NCI-H1417 treated with DMSO at 0.1 percent for 48 hours (cell line): ENCODE measurements at places on chromosomes 11 and 22.

GRCh38 chr11:68016161-68016903 lies 6.2 kb downstream of the ALDH3B1 start:
- no peak for DNase-seq

- DNase-seq: no peak
Observed at GRCh38 chr11:6717426-6717825, 34.3 kb upstream of the MRPL17 start.

DNA sequence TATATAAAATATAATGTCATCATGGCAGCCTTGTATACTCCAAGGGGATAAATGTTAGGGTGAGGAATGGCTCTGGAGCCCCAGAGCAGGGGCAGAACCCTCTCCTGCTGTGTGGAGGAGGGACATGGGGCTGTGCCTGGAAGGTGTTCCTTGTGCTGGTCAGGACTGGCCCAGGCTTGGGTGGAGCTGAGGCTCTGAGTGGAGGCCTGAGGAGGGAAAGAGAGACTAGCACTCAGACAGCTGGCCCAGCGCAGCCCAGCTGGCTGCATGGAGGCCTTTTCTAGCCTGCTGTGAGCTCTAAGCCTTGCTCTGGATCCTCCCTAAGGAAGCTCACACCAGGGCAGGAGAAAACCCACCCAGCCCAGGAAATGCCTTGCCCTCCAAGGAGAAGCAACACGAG lies 113.5 kb downstream of the RRAS2 start:
- no peak for DNase-seq

DNA sequence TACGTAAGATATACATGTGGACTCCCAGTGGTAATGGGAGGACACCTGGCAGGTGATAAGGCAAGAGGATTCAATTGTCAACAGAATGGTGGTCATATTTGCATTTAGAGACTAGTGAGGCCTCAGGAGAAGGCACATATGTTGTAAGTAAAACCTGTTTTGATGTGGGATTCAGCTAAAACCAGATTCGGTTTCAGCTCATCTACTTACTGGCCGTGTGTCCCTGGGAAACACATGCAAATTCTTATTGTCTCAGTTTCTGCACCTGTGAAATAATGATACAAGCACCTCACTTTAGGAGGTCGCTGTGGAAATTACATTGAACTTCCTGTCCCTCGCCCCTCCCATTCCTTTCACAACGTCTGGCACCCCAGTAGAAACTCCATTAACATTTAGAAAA lies 78.9 kb upstream of the FIBIN start:
- DNase-seq: no peak

- no peak for DNase-seq
Observed at GRCh38 chr11:131760091-131761061, 390.0 kb downstream of the NTM start.

DNA sequence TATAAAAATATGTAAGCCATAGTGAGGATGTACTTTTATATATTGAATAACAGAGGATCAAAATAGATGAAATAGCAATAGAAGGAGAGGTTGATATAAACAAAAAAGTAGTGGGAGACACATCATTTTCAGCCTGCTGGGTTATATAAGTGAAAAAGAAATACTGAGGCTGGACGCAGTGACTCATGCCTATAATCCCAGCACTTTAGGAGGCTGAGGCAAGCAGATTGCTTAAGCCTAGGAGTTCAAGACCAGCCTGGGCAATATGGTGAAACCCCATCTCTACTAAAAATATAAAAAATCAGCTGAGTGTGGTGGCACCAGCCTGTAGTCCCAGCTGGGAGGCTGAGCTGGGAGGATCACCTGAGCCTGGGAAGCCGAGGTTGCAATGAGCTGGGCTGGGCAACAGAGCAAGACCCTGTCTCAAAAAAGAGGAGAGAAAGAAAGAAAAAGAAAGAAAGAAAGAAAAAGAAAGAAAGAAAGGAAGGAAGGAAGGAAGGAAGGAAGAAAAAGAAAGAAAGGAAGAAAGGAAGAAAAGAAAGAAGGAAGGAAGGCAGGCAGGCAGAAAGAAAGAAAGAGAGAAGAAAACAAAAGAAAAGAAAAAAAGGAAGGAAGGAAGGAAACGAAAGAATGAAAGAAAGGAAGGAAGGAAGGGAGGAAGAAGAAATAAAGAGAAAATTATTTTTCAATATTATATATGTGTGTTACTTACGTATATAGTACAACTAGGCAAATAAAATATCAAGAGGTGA lies 7.0 kb upstream of the P2RY2 start:
- no peak for DNase-seq

DNA sequence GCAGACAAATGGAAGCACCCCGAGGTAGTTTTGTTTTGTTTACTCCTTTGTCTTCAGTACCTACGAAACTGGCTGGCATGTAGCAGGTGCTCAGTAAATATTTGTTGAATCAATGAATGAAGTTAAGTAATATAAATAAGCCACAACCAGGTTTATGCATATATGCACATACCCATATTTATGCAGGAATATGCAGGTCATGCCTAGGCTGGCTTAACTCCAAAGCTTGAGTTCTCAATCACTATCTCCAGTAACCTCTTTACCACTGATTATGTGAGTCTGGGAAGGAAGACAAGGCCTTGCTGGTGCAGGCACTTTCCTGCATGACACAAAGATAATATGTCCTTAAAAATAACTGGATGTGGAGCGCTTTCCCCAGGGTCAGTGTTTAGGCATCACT lies 27.5 kb downstream of the ARL14EP start:
- no peak for DNase-seq

DNA sequence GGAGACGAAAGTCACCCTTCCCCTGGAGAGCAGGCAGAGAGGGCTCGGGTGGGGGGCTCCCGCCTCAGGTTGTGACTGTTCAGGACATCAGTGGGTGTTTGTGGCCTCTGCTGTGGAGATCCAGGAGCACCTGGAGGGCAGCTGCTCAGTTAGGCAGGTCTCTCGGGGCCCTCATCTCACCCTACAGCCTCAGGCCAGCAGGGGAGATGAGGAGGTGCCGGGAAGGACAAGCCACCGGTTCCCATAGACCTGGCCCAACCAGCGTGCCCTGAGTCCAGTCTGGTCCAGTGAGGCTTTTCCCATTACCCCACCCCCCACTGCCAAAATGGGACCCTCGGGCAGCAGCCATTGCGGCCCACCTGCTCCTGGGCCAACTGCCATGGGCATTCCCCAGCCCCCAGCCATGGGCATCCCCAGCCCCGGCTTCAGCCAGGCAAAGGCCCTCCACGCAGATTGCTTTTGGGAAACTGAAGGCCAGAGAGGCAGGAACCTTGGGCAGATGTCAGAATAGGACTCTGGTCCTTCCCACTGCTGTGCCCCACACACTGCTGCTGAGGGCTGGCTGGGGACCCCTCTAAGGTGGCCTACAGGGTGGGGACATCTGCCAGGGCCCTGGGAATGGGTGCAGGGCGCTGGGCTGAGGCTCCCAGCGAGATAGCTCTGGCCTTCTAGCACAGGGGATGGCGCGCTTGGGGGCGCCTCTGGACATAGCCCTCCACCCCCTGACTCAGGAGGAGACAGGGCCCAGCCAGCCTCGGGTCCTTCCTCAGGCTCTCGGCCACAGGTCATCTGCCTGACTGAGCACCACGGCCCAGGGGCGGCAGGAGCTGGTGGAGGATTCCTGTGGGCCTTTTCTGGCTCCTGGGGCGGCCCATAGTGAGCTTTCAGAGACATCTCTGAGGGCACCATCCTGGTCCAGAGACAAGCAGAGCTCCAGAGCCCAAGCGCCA lies 4.8 kb downstream of the PIM3 start:
- DNase-seq: no peak

DNA sequence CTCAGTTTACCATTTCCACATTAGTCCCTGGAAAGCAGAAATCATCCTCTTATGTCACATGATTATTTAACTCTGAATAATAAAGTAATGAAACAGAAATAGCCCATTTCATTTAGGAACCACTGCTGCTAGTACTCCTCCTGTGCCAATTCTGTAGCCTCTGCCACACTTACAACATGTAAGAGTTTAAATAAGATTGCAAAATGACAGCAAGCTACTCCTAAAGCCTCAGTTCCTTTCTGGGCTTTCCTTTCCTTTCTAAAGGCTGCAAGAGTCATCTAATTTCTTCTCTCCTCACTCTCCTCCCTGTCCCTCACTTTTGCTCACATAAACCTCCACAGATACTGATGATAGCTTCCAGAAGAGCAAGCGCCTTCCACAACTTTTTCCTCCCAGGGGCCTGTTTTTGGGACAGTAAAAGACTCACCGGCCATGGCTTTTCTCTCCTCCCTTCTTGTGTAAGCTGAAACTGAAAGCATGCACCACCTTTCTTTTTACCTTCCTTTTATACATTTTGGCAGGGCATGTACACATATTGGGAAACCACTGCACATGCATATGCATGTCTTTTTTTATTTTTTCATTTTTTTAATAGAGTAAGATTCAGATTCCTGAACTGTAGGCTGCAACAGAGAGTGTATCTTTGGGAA lies 38.5 kb downstream of the CARD18 start:
- no peak for DNase-seq

- DNase-seq: no peak
Observed at GRCh38 chr22:39388261-39389011, 11.1 kb upstream of the TAB1 start.

- no peak for DNase-seq
Observed at GRCh38 chr11:125445731-125446130, 50.3 kb downstream of the FEZ1 start.

GRCh38 chr11:121237686-121238658 lies 54.6 kb upstream of the SC5D start:
- no peak for DNase-seq
